SK-N-SH (cell line): ENCODE measurements at places on chromosomes 12 and 14. TPM values are rescaled to one million over a fixed set of nuclear protein-coding genes. Genes with fewer than 3 reads are reported as not detected.

The VPS33A gene
- 17.0 and 18.4 TPM in 2 replicates for polyA plus RNA-seq

The OR4E2 gene
- polyA plus RNA-seq: not detected in 2 replicates

The C12orf60 gene
- polyA plus RNA-seq: 0.87 and 1.0 TPM in 2 replicates

The CACNA2D4 gene
- 0.02 TPM in 1 of 2 replicates, not detected in the other for polyA plus RNA-seq

The TBX5 gene
- not detected in 2 replicates for polyA plus RNA-seq

The PRPH gene
- 1.7 and 1.9 TPM in 2 replicates for polyA plus RNA-seq

The NKX2-1 gene
- polyA plus RNA-seq: not detected in 2 replicates

The FAM222A gene
- polyA plus RNA-seq: 1.6 and 4.2 TPM in 2 replicates

The SERPINA12 gene
- not detected in 2 replicates for polyA plus RNA-seq

GRCh38 chr14:99137913-99138571, 134.0 kb downstream of the BCL11B start:
- no peak for DNase-seq

DNA sequence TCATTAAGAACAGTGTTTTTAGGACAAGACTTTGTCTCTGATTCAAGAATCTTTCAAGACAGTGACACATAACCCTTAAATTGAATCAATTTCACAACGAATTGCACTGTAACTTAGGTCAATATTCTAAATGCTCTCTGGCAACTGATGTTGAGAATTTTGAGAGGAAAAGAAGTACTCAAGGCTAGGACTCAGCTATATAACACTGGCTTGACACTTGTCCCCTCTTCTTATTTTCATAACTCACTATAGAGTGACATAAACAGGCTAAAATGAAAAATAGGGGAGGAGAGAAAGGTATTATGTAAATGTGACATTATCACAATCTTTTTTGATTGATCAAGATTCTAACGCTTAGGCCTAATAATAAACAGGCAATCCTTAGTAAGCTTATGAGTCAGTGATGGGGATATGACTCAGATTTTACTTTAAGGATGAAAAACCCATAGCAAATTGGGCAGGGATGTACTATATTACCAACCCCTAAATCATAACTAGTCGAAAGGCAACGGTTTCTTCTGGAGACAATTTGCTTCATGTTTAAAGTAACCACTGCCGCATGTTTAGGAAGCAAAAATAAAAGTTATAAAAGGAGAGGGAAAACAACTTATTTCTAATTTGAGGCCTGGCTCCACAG, 10.9 kb downstream of the BTG1 start:
- no peak for DNase-seq

- no peak for DNase-seq
Measured at GRCh38 chr12:132511516-132512196, 21.7 kb downstream of the FBRSL1 start.

DNA sequence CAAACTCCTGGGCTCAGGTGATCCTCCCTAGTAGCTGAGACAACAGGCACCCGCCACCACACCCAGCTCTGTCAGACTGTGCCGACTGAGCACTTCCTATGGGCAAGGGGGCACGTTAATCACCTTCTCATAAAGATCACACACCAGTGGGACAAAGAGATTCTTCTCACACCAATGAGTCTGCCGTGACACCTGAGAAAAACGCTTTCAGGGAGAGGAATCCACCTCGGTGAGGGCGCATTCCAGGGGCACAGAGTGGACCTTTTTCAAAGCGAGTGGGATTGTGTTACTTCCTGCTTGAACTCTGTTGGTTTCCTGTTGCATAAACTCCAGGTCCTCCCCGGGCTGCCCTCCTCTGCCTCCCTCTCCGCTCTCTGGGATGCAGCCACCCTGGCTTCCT, 17.5 kb upstream of the SCARB1 start:
- no peak for DNase-seq

GRCh38 chr12:93322784-93323183, 54.9 kb upstream of the NUDT4 start:
- DNase-seq: no peak

DNA sequence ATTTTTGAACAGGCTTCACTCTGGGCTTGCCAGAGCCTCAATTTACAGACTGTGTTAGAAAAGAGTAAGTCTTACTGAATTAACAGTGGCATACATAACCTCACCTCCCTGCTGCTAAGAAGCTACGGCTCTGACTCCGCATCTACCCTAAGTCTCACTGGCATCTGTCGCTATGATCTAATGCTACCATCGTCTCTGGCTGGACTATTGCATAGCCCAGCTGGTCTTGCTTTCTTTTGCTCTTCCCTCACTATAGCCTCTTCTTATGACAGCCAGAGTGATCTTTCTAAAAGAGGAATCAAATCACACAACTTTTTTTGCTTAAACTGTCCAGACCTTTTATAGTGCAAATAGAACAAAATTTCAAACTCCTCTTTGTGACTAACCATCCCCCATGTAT, 81.1 kb downstream of the SLC24A4 start:
- DNase-seq: no peak

DNA sequence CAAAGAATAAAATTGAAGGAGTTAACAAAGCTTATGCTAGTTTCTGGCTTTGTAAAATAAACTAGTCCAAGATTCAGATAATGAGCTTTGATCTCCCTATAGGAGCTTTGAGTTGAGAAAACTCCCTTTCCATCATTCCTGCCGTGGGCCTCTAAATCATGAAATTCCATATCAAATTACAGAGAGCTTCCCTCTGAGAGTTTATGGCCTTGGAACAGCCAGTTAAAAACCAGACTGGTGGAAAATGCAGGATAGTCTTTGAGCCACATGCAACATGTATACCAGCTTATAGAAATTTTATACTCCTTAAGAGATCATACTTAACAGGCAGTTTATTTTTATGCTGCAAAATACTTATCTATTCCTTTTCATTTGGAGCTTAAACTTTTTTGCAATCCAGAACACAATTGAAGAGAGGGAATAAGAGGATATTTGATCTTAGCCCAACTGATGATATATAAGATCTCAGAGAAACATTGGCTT, 175.8 kb upstream of the ATP2B1 start:
- no peak for DNase-seq

DNA sequence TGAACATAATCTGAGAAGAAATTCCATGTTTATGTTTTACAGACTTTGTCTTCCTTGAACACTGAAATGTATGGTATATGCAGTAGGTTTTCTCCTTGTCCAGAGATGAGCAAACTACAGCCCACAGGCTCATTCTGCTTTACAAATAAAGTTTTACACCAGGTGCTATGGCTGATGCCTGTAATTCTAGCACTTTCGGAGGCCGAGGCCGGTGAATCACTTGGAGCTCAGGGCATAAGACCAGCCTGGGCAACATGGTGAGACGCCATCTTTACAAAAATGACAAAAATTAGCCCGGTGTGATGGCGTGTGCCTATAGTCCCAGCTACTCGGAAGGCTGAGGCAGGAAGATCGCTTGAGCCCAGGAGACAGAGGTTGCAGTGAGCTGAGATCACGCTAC, 64.7 kb downstream of the LRP6 start:
- no peak for DNase-seq

- no peak for DNase-seq
Measured at GRCh38 chr14:91374879-91375702, 42.5 kb downstream of the CCDC88C start.

- no peak for DNase-seq
Measured at GRCh38 chr12:15001733-15002382, 29.0 kb downstream of the PDE6H start.

- no peak for DNase-seq
Measured at GRCh38 chr12:58794859-58795258, 125.4 kb downstream of the LRIG3 start.

DNA sequence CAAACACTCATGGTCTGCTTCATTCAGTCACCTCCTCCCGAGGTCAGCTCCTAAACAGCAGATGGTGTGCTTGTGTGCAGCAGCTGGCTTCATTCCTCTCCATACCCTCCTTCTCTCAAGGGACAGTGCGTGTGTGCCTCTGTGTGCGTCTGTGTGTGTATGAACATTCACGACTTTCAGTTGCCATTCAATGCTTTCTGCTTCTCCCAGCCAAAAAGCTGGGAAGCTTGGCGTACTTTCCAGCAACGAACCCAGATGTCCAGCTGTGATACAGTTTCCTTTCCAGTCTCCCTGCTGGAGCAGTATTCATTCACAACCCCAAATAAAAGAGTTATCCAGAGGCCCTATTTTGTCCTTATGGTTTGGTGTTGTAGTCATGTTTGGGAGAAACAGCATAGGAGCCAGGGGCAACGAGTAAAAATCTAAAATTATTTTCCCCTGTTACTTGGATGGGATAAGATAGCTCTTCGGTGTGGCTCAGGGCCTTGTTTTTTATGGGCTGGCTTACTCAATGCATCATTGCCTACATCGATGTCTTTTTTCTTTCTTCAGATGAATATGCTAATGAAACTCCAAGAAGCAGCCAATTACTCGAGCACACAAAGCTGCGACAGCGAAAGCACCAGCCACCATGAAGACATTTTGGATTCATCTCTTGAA, 379.3 kb downstream of the NAV3 start:
- DNase-seq: no peak

DNA sequence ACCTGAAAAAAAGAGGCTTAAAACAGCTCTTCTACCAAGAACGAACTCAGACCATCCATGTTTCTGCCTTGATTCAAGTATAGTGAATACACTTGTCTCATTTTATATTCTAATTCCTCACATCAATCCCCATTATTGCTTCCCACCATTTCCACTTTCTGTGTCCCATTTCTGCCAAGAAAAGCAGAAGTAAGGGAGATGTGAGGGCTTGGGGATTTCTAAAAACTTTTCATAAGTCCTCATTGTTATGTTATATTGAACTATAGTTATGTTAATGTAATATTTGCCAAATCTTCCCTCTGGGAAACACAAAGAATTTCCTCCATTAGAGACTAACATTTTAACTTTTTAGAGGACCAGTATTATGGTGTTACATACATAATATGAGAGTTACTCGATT, 48.2 kb upstream of the PSMA6 start:
- no peak for DNase-seq

- DNase-seq: peak; percentile 1
Measured at GRCh38 chr14:101255765-101256125, 305.6 kb upstream of the DIO3 start.

GRCh38 chr12:93039062-93039461, 110.0 kb upstream of the EEA1 start:
- no peak for DNase-seq

- DNase-seq: no peak
Measured at GRCh38 chr12:113253532-113254285, 32.4 kb downstream of the TPCN1 start.

DNA sequence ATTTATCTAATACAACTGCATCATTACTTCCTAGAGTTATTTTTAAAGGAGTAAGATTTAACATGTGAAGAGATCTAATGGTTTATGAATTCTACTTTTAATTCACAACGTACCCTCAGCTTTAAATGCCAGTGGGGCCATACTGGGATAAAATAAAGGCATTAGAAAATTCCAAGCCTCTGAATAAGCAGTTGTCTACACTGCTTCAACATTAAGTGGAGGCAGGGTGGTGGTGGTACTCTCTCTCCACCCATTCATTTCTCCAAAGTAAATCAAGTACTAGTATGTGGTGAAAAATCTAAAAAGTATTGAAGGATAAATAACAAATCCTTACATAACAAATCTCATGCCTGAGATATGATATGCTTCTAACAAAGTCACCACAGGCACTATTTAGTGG, 52.4 kb downstream of the FERMT2 start:
- no peak for DNase-seq

GRCh38 chr12:132362996-132363660, 33.7 kb upstream of the GALNT9 start:
- no peak for DNase-seq
